ENCODE measurements at places on chromosomes 16 and 17.

- no peak for DNase-seq
These were observed 20.1 kb downstream of the SLC39A11 start for GRCh38 chr17:73072219-73072962.

DNA sequence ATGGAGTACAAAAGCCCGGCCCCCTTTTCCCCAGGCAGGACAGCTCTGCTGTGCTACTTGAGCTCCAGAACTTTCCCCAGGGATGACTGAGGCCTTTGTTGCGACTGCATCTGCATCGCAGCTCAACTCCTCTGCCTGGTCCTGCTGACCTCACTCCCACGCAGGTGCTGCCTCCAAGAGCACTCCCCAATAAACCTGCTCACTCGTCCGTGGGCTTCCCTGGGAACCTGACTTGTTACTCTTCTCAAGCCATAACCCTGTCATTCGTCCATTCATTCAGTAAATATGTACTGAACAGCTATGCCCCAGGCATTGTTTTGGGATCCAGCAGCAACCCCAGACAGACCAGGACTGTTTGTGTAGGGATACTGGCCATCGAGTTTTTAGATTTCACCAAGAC is 11.6 kb upstream of the RMI2 start:
- DNase-seq, result no peak

GRCh38 chr16:75868636-75869632 is 142.6 kb upstream of the CPHXL start:
- no peak for DNase-seq

DNA sequence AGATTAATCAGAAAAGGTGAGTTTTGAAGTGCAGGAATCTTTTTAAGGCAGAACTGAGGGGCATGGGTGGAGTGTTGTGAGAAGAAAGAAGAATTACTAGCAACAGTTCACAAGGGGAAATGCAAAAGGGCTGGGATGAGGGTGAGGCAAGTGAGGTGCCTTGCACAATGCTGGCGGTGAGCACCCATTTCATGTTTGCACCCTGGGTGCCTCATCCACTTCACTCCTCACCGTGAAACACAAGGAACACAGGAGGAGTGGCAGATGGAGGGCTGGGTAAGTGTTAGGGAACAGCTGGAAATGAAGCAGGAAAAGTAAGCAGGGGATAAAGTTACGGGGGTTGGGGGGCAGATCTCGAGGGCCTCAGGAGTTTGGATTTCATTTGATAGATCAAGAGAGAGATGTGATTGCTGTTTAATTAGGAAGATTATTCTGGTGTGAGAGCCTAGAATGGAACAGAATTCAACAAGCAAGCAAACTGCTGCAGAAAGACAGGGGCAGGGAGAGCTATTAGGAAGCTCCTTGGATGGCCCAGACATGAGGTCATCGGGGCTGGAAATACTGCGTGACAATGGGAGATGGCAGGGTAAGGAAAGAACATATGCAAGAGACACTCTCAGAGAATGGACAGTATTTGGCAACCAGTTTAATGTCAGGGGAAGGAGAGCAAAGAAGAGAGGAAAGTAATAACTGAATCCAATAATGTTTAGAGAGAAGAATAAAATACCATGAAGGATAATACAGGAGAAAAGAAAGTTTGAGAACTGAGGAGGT is 8.3 kb upstream of the HEATR6 start:
- DNase-seq, result no peak

DNA sequence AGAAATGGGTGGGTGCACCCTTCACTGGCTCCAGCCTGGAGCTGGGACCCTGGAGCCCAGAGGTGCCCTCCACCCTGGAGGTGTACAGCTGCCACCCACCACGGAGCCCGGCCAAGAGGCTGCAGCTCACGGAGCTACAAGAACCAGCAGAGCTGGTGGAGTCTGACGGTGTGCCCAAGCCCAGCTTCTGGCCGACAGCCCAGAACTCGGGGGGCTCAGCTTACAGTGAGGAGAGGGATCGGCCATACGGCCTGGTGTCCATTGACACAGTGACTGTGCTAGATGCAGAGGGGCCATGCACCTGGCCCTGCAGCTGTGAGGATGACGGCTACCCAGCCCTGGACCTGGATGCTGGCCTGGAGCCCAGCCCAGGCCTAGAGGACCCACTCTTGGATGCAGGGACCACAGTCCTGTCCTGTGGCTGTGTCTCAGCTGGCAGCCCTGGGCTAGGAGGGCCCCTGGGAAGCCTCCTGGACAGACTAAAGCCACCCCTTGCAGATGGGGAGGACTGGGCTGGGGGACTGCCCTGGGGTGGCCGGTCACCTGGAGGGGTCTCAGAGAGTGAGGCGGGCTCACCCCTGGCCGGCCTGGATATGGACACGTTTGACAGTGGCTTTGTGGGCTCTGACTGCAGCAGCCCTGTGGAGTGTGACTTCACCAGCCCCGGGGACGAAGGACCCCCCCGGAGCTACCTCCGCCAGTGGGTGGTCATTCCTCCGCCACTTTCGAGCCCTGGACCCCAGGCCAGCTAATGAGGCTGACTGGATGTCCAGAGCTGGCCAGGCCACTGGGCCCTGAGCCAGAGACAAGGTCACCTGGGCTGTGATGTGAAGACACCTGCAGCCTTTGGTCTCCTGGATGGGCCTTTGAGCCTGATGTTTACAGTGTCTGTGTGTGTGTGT is 46.8 kb downstream of the IL21R start:
- DNase-seq, result no peak

DNA sequence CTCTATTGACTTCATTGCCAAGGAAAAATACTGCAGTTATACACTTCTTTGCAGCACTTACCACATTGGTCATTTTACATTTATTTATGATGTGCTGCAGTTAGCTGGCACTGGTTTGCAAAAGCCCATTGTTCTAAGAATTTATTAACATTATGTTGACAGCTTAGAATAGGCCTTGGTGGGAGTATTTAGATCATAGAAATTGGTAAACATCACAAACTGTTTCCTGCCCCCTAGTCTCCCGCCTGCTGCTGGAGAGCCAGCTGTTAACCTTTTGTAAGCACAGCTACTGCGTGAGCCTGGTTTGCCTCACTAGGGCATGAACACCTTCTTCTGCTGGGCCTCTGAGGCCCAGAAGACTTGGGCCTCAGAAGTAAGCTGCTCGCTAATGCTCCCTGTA is 651.4 kb upstream of the GOT2 start:
- no peak for DNase-seq

DNA sequence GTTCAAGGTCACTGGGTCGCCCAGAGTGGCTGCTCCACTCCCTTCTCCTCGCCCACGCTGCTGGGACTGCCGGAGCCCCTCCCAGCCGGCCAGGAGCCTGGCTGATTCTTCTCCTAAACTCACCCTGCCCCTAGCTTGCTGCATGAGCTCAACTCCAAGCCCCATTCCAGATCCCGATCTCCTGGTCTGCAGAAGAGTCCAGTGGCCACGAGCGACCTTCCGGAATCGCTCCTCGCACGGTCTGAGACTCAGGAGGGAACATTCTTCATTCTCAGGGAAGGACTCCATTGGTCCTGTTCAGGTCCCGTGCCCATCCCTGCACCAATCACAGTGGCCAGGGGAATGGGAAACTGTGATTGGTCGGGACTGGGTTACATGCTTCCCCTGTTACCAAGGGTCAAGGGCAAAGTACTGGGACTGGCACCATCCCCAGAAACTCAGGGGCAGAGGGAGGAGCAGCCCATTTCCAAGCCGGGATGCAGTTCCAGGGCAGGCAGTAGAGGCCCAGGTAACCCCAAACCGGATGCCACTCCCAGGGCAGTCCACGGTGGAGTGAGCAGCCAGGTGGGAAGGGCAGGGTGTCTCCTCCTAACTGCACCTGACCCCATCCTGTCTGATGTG is 24.5 kb upstream of the CIBAR2 start:
- DNase-seq, result no peak

GRCh38 chr17:34720760-34721159 is 141.4 kb downstream of the TMEM132E start:
- no peak for DNase-seq

DNA sequence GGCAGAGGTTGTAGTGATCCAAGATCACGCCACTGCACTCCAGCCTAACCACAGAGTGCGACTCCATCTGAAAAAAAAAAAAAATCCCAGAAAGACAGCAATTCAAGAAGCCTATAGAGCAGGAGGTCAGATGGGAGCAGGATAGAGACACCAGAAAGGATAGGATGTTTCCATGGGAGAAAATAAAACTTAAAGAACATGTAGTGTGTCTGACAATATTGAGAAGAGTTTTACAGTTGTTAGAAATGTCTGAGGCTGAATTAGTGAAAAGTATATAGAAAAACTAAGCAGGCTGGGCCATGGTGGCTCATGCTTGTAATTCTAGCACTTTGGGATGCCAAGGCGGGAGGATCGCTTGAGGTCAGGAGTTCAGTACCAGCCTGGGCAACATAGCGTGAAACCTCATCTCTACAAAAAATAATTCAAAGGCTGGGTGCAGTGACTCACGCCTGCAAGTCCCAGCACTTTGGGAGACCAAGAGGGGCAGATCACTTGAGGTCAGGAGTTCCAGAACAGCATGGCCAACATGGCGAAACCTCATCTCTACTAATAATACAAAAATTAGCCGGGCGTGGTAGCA is 15.3 kb upstream of the TRIM37 start:
- DNase-seq, result no peak

DNA sequence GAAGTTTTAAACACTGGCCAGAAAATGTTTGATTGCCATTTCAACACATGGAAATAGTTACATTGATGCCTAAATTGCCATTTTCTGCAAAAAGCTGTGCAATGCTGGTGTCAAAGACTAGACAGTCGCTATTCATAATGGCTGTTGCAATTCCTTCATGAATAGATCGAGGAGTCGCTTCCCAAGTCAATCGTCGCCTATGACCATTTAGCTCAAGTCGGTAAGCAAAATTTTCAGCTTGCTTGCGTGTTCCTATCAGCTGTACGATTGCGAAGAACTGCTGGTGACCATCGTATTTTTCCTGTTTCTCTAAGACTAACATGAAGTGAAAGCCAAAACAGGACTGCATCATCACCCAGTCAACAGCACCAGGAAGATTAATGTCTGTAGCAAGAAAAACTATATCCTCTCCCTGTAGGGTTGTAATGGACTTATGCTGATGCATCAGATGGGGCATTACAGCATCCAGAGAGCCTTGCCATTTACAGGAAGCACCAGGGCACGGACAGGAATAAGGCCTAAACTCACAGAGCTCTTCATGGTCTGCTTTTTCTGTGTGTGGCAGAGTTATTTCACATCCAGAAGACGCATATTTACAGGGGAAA is 23.6 kb downstream of the SIAH1 start:
- DNase-seq, result no peak

GRCh38 chr16:68889508-68890150 is 46.3 kb downstream of the TANGO6 start:
- DNase-seq, result no peak

DNA sequence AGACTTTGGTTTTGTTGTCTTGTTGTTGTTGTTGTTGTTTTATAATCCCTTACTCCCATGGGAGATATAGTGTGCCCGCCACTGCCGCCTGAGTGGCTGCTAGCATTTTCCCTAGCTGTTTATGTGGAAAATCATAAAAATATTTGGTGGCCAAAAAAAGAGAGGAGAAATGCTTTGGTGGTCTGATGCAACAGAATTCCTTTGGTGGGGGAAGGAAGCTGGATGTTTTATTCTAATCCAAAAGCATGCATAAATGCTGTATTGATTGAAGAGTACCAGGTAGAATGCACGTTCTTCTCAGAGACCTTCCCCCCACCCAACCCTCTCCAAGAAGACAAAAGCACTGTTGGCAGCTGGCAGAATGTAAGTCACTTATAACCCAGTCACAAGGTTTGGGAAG is 93.2 kb downstream of the C17orf67 start:
- DNase-seq, result no peak

DNA sequence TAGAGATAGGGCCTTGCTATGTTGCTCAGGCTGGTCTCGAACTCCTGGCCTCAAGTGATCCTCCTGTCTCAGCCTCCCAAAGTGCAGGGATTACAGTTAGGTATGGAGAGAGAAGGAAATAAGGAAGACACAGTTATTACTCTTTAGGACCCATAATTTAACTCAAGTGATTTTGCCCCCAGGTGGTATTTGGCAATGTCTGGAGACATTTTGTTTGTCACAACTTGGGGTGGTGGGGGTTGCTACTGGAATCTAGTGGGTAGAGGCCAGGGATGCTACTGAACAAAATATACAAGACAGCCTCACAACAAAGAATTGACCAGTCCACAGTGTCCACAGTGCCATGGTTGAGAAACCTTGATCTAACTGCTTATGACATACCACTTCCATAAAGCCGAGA is 64.1 kb downstream of the PRKCB start:
- no peak for DNase-seq

- no peak for DNase-seq
These were observed 30.4 kb upstream of the TAOK1 start for GRCh38 chr17:29359777-29360176.

DNA sequence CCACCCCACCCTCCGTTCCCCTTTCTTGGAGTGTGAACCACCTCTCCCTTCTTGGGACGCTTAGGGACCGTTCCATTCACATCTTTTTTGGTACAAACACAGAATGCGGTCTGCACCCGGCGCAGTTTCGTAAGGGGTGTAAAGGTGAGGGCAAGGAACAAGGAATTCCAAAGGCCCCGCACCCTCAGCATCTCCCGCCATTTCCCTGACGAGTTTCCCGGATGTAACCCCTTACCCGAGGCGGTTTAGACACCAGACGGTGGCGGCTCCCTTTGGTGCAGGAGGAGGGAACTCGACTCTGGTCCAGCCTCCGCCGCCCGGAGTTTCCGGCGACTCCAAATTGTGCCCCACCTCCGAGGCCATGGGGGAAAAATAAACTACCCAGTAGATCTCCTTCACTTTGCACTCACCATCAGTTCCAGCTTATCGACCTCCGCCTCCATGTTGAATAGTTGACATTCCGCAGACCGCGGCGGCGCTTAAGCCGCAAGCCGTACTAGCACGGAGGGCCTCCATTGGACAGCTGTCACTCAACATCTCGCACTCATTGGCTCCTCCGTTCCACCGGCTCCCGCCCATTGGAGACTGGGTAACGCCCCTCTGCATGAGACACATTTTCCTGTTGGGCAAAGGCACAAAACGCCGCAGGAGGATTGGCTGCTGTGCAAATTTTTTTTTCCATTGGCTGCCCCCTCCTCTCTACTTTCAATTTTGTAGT is at the start of gene SKA2:
Gene SKA2 (minus strand): TSS at position 466 of the 718 bp plus-strand sequence. CDS start 23 bp downstream, at position 443.
- DNase-seq, result peak; percentile 99

DNA sequence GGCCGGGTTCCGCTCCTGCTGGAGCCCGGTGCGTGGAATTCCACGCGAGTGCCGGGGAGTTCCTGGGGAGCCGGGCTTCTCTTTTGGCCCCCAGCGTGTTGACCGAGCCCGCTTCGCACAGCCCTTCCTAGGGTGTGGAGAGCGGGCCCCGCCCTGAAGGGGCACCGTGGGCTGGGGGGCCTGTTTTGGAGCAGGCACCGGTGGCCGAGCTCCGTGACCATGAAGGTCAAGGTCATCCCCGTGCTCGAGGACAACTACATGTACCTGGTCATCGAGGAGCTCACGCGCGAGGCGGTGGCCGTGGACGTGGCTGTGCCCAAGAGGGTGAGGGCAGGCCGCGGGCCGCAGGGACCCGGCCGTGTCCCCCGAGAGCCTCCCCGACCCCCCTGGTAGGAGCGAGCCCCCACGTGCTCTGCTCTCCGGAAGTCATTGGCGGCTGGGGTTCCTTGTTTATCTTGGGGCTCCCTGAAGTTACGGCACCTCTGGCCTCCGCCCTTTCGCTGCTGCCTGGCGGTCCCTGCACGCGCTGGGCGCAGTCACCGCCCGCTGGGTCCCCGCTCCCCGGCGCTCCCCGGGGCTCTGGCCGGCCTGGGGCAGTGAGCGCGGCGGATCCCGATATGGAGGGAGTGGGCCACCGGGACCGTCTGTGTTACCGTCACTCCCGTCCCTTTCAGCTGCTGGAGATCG is 528 bp downstream of the HAGHL start:
- DNase-seq, result no peak

- DNase-seq, result no peak
These were observed 11.8 kb downstream of the TEX14 start for GRCh38 chr17:58680038-58680369.

- DNase-seq, result no peak
These were observed 81.9 kb downstream of the TUBD1 start for GRCh38 chr17:59810894-59811153.
